ENCODE measurements at places on chromosomes 11 and 22. TPM values are rescaled to one million over a fixed set of nuclear protein-coding genes. Genes with fewer than 3 reads are reported as not detected.

GRCh38 chr11:134017511-134018430, 51.1 kb upstream of the JAM3 start:
- DNase-seq, result no peak

GRCh38 chr11:128734832-128735224, 41.0 kb downstream of the FLI1 start:
- no peak for DNase-seq

The CRACR2B gene
- total RNA-seq, result 29.7 TPM

DNA sequence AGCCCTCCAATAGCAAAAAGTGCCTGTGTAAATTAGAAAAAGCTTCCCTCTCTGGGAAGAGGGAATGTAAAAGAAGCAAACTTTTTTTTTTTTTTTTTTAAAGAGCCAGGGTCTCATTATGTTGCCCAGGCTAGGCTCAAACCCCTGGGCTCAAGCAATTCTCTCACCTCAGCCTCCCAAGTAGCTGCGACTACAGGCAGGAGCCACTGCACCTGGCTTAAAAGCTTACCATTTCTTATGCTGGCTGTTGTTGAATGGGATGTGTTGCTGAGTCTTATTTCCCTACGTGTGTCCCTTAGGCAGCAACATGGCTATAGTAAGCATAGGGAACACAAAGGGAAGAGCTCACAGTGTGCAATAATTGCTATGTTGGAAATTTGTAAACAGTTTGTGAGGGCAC, 225.5 kb upstream of the CCDC90B start:
- no peak for DNase-seq

DNA sequence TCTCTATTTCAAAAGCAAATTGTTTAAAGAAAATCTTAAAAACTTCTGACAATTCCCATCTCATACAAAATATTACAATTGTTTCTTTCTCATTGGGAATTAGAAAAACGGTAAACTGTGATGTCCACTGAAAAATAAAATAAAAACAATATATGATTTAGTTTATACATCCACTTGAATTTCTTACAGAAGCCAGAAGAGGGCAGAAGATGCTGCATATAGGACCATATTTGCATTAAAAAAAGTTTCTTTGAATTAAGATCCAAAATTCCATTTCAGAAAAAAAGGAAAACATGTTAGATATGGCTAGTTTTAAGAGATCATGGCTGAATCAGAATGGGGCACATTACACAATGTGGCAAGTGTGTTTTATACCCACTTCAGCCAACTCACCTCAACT, 39.3 kb upstream of the LRRC4C start:
- DNase-seq, result no peak

The TSGA10IP gene
- not detected for total RNA-seq

GRCh38 chr22:25827415-25827814, 85.4 kb downstream of the MYO18B start:
- DNase-seq, result no peak

DNA sequence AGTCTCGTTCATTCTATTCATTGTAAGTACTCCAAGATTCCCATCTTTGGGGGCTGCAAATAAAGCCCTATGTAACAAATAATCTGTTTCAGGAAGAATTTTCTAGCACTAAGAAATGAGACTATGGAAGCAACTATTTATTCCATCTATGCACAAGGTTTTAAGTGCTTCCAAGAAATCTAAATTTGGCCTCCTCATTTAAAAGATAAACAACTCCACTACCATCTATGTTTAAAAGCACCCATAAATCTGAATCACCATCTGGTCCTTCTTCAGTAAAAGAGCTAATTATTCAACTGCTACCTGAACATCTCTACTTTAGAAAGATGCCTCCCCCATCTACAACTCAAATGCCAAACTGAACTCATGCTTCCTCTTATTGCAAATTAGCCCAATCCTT, 547.3 kb upstream of the LRRC4C start:
- no peak for DNase-seq

Measured in right atrium auricular region (tissue), 2 donors.